ENCODE measurements at places on chromosomes 7 and 10.
A peak's percentile ranks its signal among the peaks of the same experiment; 100 is the strongest.

- DNase-seq: no peak
These were observed 34.6 kb downstream of the AGK start for GRCh38 chr7:141585592-141586510.

GRCh38 chr10:21041763-21042458 lies 144.8 kb upstream of the NEBL start:
- no peak for DNase-seq

GRCh38 chr7:100191775-100192174 lies 14.1 kb downstream of the STAG3 start:
- DNase-seq: no peak

DNA sequence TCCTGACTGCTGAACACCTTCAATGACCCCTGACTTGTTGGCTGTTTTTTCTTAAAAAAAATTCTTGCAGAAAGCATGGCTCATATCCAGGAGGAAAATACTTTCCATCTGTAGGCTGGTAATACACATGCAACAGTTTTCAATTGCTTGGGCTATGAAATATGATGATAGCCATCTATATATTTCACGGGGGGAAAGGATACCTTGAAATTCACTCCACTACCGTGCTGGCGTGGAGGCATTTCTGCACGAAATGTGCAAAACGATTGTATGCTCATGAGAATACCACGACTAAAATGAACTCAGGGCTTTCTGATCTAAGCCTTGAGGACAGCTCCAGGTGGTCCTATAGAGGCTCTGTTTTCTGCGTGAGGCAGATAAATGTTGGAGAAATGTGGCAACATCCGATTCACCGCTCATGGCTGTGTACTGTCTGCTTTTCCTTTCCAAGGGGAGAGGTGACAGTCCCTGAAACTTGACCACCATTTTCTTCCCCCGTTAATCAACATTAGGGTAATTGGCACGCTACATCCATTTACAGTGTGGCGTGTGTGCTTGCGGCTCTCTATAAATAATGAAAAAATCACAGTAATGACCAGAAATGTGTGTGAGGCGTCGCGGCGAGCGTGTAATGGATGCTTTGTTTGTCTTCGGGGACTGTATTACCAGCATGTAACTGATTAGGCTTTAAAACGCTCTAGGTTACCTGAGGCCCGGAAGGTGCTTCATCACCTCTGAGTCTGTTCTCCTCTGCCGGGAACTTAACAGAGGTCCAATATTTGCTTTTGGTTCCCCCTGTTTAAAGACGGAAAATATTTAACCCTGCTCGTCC lies 12.8 kb upstream of the CARD11 start:
- no peak for DNase-seq

DNA sequence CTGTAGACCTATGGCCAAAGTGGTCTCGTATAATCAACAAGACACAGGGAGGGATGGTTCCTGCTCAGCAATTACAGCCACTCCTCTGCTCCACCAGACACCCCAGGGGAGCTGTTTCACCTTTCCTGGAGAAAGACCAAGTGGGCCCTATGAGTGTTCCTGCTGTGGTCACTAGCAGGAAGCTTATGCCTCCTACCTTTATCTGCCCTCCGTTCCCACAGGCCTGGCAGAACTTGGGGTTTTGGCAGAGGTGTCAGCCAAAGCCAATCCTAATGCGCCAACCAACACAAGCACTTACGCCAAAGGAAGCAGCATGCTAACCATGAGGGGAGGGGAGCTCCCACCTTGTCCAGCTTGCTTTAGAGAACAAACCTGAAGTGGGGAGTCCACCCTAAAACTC lies 31.2 kb downstream of the XPNPEP1 start:
- no peak for DNase-seq

GRCh38 chr7:26165950-26166683 lies 14.1 kb downstream of the NFE2L3 start:
- no peak for DNase-seq

- no peak for DNase-seq
These were observed 98.2 kb downstream of the PRPF18 start for GRCh38 chr10:13684806-13685482.

DNA sequence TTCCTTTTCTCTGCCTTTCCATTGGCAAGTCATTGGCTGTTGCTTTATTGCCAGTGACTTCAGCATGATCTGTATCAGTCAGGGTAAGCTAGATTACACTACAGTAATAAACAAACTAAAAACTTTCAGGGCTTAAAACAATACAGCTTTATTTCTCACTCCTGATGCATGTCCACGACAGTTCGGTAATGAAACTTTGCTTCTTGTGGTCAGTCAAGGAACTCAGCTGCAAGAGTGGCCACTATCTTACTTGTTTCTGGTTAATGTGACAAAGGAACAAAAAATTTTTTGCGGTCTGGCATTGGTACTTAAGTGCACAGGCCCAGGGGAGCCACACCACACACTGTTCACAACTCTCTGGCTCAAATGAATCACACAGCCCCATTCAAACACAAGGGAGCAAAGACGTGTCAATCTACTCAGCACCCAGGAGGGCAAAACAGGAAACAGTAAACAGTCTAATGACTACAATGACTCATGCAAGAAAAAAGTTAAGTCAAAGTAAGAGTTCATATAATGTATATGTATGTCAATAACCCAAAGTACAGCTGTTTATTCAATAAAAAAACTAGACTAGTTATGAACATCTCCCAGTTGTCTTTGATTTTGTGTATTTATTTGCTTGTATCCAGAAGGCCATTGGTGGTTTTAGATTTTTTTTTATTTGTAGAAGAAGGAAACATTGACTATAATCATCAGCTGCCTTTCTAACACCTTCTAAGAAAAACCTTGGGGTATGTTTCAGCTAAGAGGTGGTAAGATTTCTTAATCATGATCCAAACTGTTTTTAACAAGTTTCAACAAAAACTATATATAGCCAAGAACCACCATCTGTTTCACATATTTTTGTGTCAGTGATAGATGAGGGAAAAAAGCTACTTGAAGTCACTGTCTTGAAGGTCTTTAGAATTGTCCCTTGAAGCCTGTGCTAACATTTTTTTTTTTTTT lies 134.4 kb upstream of the FAM3C start:
- peak; percentile 4 for DNase-seq

DNA sequence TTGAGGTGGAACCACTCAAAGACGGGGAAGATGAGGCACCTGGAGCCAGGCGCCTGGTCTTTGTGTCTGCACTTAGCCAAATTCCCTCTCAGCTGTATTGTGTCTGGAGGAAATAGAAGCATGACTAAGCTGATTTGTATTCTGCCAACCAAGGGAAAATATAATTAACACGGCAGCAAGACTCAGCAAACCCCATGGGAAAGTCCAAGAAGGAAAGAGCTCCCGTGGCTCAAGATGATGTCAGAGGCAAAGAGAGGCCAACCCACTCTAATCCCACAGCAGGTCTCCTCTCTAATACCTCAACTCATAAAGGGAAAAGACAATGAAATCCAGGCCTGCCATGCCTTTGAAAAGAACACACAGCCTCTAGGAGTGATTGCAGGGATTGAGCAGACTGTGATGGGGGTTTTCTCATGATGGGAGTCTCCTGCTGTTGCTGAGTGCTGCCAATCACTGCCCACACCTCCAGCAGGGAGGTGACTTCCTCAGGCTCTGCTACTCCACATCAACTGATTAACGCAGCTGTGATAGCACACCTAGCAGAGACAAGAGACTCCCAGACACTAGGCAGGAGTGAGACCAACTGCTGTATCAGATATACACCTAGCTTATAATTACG lies 255.5 kb upstream of the C7orf33 start:
- no peak for DNase-seq

- no peak for DNase-seq
These were observed 118.6 kb downstream of the CNTNAP2 start for GRCh38 chr7:146235195-146235594.

DNA sequence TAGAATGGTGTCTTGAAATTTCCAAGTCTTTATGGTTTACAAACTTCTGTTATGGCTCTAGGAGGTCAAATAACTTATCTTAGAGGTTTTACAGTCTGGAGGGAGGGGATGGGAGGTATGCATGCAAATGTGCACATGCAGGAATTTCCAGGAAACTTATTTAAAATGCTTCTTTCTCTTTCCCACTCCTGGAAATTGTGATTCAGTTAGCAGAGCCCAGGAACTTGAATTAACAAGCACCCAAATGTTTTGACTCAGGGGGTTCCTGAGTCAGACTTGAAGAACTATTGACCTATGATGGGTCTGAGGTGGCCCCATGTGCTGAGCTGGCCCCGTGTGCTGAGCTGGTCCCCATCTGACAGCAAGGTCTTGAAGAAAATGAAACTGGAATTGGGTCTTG lies 669.4 kb downstream of the INHBA start:
- no peak for DNase-seq

- no peak for DNase-seq
These were observed 32.3 kb upstream of the LYZL1 start for GRCh38 chr10:29256586-29256985.

DNA sequence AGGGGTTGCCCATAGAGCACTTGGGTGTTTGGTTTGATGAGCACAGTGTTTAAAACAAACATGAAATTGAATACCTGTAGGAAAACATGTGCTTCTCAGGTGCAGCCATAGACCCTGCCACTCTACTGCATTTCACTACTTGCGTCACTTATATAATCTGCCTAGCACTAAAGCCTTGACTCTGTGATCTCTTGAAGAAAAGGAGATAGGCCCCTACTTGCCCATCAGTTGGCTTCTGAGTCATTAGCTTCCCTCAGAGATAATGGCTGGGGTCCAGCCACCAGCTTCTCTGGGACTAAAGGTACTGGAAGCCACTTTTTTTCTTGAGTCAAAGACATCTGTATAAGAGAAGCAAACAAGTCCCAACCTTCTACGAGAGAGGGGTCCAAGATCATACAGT lies 45.9 kb upstream of the BTRC start:
- DNase-seq: no peak

- no peak for DNase-seq
These were observed 10.9 kb downstream of the CTTNBP2 start for GRCh38 chr7:117862378-117862777.

DNA sequence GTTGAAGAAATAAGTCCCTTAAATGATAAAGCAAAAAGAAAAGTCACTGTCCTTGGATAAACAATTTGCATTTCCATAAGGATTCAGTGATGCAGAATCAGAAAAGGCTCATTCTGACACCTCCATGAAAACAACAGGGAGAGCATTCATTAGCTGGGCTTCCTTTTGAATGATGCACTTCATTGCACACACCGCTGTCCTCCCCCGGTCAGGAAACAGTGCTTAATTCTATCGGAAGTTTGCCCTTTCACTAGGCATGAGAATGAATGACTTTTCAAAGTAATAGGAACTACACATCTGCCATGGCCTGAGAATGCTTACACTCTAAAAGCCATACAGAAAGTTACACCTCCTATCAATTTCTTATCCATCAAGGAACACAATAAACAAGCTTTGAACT lies 4.2 kb downstream of the PCDH15 start:
- no peak for DNase-seq

DNA sequence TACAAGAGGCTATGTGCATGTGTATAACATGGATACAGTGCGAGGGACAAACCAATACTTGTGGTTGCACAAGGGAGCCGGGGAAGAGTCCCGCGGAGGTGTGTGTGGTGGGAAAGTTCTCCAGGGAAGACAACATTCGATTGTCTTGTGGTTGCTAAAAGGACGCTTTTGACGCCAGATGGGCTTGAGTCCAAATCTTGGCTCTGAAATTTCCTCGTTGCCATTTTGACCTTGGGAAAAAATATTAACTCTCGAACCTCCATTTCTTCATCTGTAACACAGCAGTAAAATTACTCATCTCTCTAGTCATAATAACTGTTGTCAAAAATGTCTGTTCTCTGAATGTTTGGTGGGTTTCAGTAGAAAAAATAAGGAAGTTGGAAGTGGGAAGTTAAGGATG lies 16.5 kb downstream of the PLXDC2 start:
- DNase-seq: no peak

- no peak for DNase-seq
These were observed 282.9 kb downstream of the BICC1 start for GRCh38 chr10:58795560-58795959.

DNA sequence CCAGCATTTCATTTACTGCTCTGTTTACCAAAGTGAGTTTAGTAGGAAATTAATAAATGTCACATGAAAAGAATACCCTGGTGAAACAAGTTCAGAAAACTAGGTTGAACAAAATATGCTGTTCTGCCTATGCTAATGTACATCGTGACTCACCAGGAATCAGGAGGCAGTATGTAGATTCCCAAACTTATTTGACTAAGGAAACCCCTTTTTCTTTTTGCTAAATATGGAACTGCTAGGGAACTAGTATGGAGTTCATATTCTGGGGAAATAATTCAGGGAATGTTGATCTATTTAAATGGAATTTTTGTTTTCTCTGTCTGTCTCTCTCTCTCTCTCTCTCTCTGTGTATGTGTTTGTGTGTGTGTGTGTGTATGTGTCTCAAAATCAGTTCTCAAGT lies 49.9 kb upstream of the EXOC4 start:
- no peak for DNase-seq

DNA sequence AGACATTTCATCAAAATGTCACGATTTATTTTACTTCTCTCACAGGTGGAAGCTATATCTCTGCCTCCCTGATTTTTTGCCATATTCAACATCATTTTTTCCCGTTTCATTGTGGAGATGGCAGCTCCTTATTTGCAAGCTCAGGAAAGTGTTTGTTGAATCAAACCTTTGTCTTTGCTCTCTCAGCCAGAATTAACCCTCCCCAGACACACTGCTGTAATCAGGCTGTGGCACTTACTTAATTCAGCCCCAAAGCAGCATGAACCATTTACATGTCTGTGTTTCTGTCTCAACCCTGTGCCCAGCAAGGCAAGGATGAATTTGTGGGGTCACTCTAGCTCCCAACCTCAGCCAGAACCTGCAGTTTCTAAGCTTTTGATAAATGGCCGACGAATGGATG lies 397.2 kb downstream of the TCERG1L start:
- no peak for DNase-seq

DNA sequence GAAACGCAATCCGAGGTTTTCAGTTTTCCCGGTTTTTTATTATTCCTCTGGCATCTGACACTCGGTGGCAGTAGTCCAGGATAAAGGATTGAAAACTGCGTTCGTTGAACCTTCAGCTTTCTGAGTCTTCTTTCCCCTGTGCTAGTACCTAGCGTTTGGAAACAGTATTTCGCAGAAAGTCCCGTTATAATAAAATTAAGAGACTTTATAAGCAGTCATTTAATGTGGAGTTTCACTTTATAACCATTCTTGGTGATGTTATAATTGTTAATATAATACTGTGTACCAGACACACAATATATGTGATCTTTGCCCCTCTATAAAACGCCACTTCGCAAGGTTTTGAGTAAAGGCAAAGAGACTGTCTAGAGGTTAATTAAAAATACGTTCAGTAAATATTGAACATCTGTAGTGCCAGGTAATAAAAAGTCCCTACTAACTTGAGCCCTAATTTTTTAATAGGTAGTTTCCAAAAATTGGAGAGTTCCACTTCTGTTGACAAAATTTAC lies 874 bp downstream of the CISD1 start:
- no peak for DNase-seq

GRCh38 chr7:132242192-132242812 lies 334.0 kb downstream of the PLXNA4 start:
- no peak for DNase-seq
